ENCODE measurements at places on chromosomes 12 and 14. TPM values are rescaled to one million over a fixed set of nuclear protein-coding genes. Genes with fewer than 3 reads are reported as not detected.
A peak's percentile ranks its signal among the peaks of the same experiment; 100 is the strongest.

- no peak overlapping the region for H3K4me3 ChIP-seq
- DNase-seq: no peak
- no peak overlapping the region for H3K27ac ChIP-seq
- H3K27me3 ChIP-seq: no peaks in the 10 kb centered on the region
- peaks cover 10% of the 10 kb centered on the region for H3K4me1 ChIP-seq
- H3K36me3 ChIP-seq: peaks cover 1% of the 10 kb centered on the region
Observed at GRCh38 chr12:19553175-19553574, 113.9 kb downstream of the AEBP2 start.

DNA sequence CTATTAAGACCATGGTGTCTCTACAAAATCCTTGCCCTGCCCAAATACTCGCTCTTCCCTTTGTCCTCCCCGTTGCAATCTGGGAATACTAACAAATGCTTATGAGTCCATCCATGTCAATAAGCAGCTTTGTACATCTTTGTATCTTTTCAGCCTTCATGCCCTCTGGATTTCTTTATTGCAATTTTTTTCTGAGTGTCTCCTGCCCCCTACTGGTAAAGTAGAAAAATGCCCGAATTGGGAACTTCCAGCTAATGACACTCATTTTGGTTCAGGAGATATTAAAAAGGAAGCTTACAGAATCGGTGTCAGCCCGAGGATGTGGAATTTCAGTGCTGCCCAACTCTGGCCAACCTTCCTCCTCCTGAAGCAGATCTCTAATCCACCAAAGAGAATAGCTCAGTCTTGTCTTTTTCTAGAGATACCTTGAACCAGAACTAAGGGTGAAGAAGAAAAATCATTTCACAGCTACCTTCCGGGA, 46.0 kb downstream of the SH2B3 start:
- peaks cover 39% of the 10 kb centered on the region for H3K36me3 ChIP-seq
- H3K27me3 ChIP-seq: no peaks in the 10 kb centered on the region
- DNase-seq: peak; percentile 1
- no peak overlapping the region for H3K4me3 ChIP-seq
- H3K4me1 ChIP-seq: no peaks in the 10 kb centered on the region

DNA sequence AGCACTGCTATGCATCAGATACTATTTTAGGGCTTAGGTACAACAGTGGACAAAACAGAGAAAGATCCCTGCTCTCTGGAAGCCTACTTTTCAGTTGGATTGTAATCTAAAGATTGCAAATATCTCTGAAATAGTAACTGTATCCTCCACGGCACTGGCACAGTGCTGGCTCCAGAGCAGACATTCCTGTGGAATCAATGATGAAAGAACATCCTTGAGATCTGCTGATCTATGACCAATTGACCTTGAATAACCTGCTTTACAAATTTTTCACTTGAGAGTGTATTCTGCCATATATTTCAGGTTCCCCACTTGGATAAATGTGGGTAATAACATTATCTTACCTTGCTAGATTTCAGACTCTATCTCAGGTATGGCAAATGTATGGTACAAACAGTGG, 3.2 kb downstream of the STAB2 start:
- no peak overlapping the region for H3K27ac ChIP-seq
- peaks cover 3% of the 10 kb centered on the region for H3K4me1 ChIP-seq
- peaks cover 63% of the 10 kb centered on the region for H3K27me3 ChIP-seq
- no peaks in the 10 kb centered on the region for H3K36me3 ChIP-seq
- DNase-seq: no peak

The SH2B3 gene
- total RNA-seq: 1.6 TPM

- no peak overlapping the region for H3K27ac ChIP-seq
- no peaks in the 10 kb centered on the region for H3K36me3 ChIP-seq
Observed at GRCh38 chr14:95896498-95897135, 20.0 kb downstream of the TUNAR start.

- H3K27me3 ChIP-seq: no peaks in the 10 kb centered on the region
- DNase-seq: no peak
- peak overlapping the region; percentile 87 for H3K27ac ChIP-seq
Observed at GRCh38 chr12:57340104-57340503, 89.1 kb upstream of the STAC3 start.

- peaks cover 11% of the 10 kb centered on the region for H3K4me1 ChIP-seq
- H3K4me3 ChIP-seq: no peak overlapping the region
- peak overlapping the region; percentile 27 for H3K27ac ChIP-seq
- DNase-seq: no peak
Observed at GRCh38 chr14:89165189-89166181, 251.5 kb downstream of the FOXN3 start.

GRCh38 chr14:44989497-44990440, 27.8 kb downstream of the TOGARAM1 start:
- H3K4me3 ChIP-seq: no peak overlapping the region
- H3K27ac ChIP-seq: no peak overlapping the region
- H3K27me3 ChIP-seq: no peaks in the 10 kb centered on the region
- peaks cover 1% of the 10 kb centered on the region for H3K36me3 ChIP-seq

The TSPAN11 gene
- 19.7 TPM for total RNA-seq

DNA sequence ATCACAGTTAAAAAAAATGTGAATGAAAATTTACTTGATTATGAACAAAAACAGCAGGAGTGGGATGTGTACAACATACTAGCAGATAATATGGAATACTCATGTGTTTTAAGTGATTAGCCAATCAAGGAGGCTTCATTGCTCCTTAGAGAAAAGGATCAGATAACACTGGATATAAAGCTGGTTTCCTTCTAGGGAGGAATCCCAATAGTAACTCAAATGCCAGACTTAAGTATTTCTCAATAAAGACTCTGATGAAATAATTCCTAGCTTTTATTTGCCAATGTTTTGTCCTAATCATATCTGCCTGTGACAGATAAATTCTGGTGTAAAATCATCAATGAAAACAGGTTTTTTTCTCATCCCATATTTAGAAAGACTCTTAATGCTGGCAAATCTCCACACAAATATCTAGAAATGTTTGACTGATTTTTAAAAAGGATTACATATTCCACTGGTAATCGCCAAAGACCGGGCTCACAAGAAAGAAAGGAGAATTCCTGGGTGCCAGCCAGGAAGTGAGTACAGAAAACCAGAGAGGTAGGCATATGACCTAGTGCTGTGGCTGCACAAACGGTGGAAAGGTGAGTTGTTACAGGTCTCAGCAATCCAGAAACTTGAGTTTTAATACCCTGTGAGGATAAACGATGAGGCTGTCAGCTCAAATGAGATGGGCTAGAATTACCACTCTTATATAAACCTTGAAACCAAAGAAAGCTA, 108.6 kb upstream of the TTC7B start:
- no peak for DNase-seq
- H3K36me3 ChIP-seq: no peaks in the 10 kb centered on the region
- peak overlapping the region; percentile 15 for H3K27ac ChIP-seq
- H3K4me3 ChIP-seq: no peak overlapping the region
- H3K4me1 ChIP-seq: peaks cover 3% of the 10 kb centered on the region
- H3K27me3 ChIP-seq: no peaks in the 10 kb centered on the region

The COX8C gene
- 0.73 TPM for total RNA-seq

- H3K27ac ChIP-seq: no peak overlapping the region
- H3K27me3 ChIP-seq: no peaks in the 10 kb centered on the region
- DNase-seq: no peak
- no peak overlapping the region for H3K4me3 ChIP-seq
- H3K4me1 ChIP-seq: peaks cover 2% of the 10 kb centered on the region
Observed at GRCh38 chr14:87940382-87940781, 52.6 kb downstream of the GALC start.

- DNase-seq: no peak
- no peaks in the 10 kb centered on the region for H3K36me3 ChIP-seq
- H3K27me3 ChIP-seq: peaks cover 38% of the 10 kb centered on the region
- H3K4me1 ChIP-seq: peaks cover 14% of the 10 kb centered on the region
- H3K27ac ChIP-seq: peak overlapping the region; percentile 21
Observed at GRCh38 chr12:40697566-40698259, 5.5 kb downstream of the CNTN1 start.

The PRIMA1 gene
- 2.3 TPM for total RNA-seq

DNA sequence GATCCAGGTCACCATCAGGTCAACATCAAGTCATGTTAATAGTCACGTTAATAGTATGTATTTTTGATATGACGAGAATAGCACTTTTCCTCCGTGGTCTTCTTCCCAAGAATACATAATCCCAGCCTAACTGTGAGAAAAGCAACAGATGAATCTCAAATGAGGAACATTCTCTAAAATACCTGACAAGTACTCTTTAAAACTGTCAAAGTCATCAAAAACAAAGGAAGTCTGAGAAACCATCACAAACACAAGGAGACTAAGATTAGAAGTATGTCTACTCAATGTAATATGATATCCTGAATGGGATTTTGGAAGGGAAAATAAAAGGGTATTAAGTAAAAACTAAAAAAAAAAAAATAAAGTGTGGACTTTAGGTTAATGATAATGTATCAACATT, 36.8 kb upstream of the GLIPR1 start:
- H3K27me3 ChIP-seq: no peaks in the 10 kb centered on the region
- DNase-seq: no peak
- H3K4me3 ChIP-seq: no peak overlapping the region
- H3K36me3 ChIP-seq: no peaks in the 10 kb centered on the region

DNA sequence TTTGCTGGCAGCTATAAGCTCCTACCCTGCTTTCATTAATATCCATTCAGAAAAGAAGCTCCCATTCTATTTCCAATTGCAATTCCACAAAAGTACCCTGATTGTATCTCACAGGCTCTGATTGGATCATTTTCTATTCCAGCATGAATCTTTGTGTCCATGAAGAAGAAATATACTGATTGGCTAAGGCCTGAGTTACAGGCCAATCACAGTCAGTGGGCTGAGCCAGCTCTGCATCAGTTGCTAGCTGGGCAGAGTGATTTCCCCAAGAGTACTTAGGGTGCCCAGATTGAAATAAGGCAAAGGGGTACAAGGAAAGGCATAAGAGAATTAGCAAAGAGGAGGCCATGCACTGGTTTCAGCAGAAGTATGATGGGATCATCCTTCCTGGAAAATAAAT, 14.4 kb downstream of the ART4 start:
- H3K27me3 ChIP-seq: no peaks in the 10 kb centered on the region
- H3K4me1 ChIP-seq: peaks cover 7% of the 10 kb centered on the region
- DNase-seq: no peak
- H3K4me3 ChIP-seq: no peak overlapping the region
- H3K36me3 ChIP-seq: no peaks in the 10 kb centered on the region

The DNAH10 gene
- 2.0 TPM for total RNA-seq

- no peaks in the 10 kb centered on the region for H3K36me3 ChIP-seq
- H3K4me3 ChIP-seq: no peak overlapping the region
- H3K27me3 ChIP-seq: no peaks in the 10 kb centered on the region
- H3K4me1 ChIP-seq: no peaks in the 10 kb centered on the region
Observed at GRCh38 chr14:31489691-31490090, 1.9 kb upstream of the GPR33 start.

The SERPINA10 gene
- not detected for total RNA-seq

- no peaks in the 10 kb centered on the region for H3K36me3 ChIP-seq
- H3K27ac ChIP-seq: no peak overlapping the region
- no peak for DNase-seq
- H3K4me1 ChIP-seq: peaks cover 11% of the 10 kb centered on the region
Observed at GRCh38 chr14:74616996-74617700, 5.1 kb upstream of the LTBP2 start.

GRCh38 chr14:99581374-99581773, 22.6 kb downstream of the CCDC85C start:
- no peak for DNase-seq
- H3K4me3 ChIP-seq: no peak overlapping the region
- H3K4me1 ChIP-seq: peaks cover 64% of the 10 kb centered on the region
- peaks cover 7% of the 10 kb centered on the region for H3K36me3 ChIP-seq

DNA sequence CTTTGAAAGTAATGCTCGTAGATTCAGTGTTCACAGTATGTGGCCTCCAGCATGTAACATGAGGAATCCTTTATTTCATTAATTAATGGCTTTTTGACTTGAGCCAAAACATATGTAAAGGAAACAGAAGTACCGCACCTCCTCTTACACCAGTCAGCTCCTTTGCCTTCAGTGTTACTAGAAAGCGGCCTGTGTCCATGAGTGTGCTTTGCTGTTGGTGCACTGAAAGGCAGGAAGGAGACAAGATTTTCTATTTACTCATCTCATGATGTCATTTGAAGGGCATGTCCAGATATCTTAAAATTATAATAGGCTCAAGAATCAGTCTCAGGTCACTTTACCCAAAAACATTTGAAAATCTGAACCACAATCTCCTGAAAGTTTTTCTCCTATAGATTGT, 9.9 kb upstream of the CCT2 start:
- H3K4me3 ChIP-seq: no peak overlapping the region
- no peaks in the 10 kb centered on the region for H3K27me3 ChIP-seq
- no peak overlapping the region for H3K27ac ChIP-seq
- H3K4me1 ChIP-seq: no peaks in the 10 kb centered on the region

- no peaks in the 10 kb centered on the region for H3K36me3 ChIP-seq
- H3K4me3 ChIP-seq: peak overlapping the region; percentile 57
- H3K27me3 ChIP-seq: peaks cover 15% of the 10 kb centered on the region
- peaks cover 28% of the 10 kb centered on the region for H3K4me1 ChIP-seq
- H3K27ac ChIP-seq: no peak overlapping the region
Observed at GRCh38 chr12:51815571-51815970, 32.9 kb downstream of the FIGNL2 start.

DNA sequence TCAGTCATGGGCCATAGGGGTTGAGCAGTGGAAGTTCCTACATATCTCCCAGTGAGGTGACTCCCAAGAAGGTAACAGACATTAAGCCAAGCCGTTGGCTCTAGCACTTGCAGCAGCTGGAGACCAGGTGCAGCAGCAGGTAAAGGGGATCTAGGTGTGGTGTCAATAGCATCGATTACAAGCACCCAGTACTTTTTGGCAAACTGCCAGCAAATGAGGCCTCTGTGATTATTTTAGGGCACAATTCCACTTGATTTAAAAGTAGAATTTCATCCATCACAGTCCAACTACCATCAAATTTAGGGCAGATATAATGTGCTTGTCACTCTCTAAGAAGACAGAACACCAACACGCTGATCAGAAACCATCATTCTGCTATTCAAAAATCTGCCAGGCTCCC, 224.1 kb upstream of the EGLN3 start:
- no peak for DNase-seq
- H3K4me1 ChIP-seq: peaks cover 26% of the 10 kb centered on the region
- no peaks in the 10 kb centered on the region for H3K36me3 ChIP-seq
- H3K27ac ChIP-seq: no peak overlapping the region
- H3K4me3 ChIP-seq: no peak overlapping the region
- peaks cover 23% of the 10 kb centered on the region for H3K27me3 ChIP-seq

- no peak overlapping the region for H3K27ac ChIP-seq
- no peak overlapping the region for H3K4me3 ChIP-seq
- H3K4me1 ChIP-seq: no peaks in the 10 kb centered on the region
- H3K36me3 ChIP-seq: peaks cover 31% of the 10 kb centered on the region
Observed at GRCh38 chr12:112170971-112171596, 45.7 kb downstream of the TRAFD1 start.

DNA sequence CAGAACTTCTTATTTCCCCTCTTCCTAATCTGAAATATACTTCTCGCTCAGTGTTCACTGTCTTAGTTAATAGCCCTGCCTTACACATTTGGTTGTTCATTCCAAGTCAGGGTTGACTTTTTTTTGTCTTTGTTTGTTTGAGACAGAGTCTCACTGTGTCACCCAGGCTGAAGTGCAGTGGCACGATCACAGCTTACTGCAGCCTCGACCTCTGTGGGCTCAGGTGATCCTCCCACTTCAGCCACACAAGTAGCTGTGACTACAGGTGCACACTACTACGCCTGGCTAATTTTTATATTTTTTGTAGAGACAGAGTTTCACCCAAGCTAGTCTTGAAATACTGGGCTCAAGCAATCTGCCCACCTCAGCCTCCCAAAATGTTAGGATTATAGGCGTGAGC, 42.3 kb upstream of the PRPF39 start:
- no peaks in the 10 kb centered on the region for H3K27me3 ChIP-seq
- H3K27ac ChIP-seq: no peak overlapping the region
- DNase-seq: no peak

GRCh38 chr12:100758083-100758482, 36.5 kb upstream of the ANO4 start:
- peaks cover 6% of the 10 kb centered on the region for H3K27me3 ChIP-seq
- no peak for DNase-seq
- H3K4me1 ChIP-seq: no peaks in the 10 kb centered on the region
- H3K27ac ChIP-seq: no peak overlapping the region
- H3K4me3 ChIP-seq: no peak overlapping the region
